ENCODE measurements at places on chromosomes 13 and 19.
A peak's percentile ranks its signal among the peaks of the same experiment; 100 is the strongest.

- DNase-seq, result no peak
These were observed 1.5 kb downstream of the CALM3 start for GRCh38 chr19:46602392-46603194.

- peak; percentile 14 for DNase-seq
These were observed 3.1 kb upstream of the TYROBP start for GRCh38 chr19:35911173-35911572.

DNA sequence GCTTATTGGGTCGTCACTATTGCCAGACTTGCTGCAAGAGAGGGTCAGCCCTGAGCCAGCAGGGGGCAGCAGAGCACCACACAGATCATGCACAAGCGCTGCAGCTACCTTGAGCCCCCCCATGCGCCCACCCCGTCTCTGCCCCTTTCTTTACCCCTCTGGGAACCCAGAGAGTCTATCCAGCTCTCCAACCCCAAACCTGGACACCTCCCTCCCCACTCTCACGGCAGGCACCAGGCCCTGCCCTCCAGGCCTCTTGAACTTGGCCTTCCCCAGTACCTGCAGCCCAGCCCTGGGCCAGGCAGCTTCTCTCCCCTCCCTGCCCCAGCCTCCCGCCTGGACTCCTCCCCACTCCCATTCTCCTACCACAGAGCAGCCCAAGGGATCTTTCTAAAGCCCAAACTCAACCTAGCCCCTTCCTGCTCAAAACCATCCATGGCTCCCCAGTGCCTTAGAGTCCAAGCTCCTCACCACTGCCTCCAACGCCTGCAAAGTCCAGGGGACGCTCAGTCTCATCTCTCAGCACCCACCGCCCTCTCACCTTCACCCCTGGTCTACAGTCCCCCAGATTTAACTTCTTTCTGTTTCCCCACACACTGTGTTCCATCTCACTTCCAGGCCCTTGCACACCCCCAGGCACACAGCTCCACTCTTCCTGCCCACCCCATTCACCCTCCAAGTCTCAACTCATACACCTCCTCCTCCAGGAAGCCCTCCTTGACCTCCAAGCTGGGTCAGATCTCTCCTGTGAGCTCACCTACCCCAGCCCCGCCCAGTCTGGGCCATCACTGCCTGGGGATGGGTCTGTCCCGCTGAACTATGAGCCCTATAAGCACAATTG, 9.4 kb upstream of the CEACAM16 start:
- no peak for DNase-seq

DNA sequence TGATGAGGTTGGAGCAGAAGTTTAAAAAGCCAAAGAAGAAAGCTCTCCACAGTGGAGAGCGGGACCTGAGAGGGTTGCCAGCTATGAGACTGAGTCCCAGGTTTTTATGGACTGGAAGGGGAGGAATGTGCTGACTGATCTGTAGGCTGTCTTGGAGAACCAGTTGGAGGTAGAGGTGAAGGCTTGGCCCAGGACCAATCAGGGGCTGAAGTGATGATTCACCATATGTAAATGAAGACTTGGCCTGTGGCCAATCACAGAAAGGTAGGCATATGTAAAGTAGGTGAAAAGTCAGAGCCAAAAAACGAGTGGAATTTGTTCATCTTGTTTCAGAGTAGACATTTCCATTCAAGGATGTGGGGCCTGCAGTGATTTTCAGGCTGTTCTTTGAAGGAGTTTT, 17.5 kb upstream of the KBTBD6 start:
- DNase-seq, result no peak

DNA sequence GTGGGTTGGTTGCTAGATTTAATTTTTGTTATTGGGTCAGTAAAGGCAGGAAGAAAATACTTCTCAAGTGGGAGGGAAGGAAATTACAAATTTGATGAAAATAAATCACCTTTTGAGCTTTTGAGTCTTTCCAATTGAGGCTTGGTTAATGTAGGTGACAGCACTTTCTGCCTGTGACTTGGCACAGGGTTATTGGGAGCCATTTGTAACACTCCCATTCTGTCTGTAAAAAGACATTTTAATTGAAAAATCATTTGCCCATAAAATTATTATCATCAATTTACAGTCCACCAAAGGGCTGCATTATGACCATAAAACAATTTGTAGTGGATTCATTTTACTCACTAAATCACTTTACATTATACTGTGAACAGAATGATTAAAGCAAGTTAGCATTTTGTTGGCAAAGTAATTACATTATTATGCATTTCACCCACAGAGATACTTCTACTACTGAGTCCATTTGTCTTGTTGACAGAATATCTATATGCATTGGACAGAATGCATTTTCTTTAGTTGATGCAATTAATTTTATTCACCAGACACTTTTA, 974.6 kb downstream of the UQCRFS1 start:
- no peak for DNase-seq

DNA sequence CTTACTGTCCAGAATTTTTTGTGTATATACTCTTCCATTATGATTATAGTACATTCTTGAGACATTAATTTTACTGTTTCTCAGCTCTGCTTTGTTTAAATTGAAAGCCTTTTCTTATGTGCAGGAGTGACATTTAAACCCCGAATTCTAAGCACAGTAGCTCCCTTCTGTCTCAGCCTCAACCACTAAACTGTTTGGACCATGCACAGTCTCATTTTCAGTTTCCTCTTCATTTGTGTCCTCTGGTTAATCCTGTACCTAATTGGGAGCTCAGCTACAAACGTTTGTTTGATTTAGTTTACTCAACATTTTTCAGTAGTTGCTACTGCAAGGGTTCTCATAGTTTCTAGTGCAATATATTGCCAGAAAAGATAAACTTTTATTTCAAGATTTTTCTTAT, 206.3 kb downstream of the SLITRK5 start:
- no peak for DNase-seq

DNA sequence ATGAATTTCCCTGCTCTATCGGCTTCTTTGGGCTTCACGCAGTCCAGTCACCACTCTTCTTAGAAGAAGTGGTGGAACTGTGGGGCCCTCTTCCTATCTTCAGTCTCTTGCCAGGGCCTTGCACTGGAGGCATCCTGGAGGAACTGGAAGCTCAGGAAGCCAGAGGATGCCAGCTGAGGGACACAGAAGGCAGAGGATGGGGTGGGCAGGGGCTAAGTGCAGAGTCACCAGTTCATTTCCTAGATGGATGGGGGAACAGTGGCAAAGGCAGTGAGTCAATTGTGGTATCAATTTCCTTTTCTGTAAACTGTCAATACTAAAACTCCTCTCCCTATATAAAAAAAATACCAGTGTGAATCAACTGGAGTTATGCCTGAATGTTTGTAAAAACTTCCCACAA, 419.7 kb downstream of the KLF12 start:
- DNase-seq, result no peak

GRCh38 chr19:58516246-58516836, 3.3 kb downstream of the ZBTB45 start:
- DNase-seq, result no peak

GRCh38 chr13:95317039-95317989, 16.1 kb upstream of the ABCC4 start:
- no peak for DNase-seq

GRCh38 chr19:32337084-32337808, 8.2 kb upstream of the ZNF507 start:
- no peak for DNase-seq

- no peak for DNase-seq
These were observed 492 bp downstream of the TMEM147 start for GRCh38 chr19:35545855-35546381.

GRCh38 chr19:31600731-31601295, 251.6 kb upstream of the TSHZ3 start:
- DNase-seq, result no peak

GRCh38 chr19:42421591-42422031, 5.6 kb downstream of the LIPE start:
- DNase-seq, result no peak

DNA sequence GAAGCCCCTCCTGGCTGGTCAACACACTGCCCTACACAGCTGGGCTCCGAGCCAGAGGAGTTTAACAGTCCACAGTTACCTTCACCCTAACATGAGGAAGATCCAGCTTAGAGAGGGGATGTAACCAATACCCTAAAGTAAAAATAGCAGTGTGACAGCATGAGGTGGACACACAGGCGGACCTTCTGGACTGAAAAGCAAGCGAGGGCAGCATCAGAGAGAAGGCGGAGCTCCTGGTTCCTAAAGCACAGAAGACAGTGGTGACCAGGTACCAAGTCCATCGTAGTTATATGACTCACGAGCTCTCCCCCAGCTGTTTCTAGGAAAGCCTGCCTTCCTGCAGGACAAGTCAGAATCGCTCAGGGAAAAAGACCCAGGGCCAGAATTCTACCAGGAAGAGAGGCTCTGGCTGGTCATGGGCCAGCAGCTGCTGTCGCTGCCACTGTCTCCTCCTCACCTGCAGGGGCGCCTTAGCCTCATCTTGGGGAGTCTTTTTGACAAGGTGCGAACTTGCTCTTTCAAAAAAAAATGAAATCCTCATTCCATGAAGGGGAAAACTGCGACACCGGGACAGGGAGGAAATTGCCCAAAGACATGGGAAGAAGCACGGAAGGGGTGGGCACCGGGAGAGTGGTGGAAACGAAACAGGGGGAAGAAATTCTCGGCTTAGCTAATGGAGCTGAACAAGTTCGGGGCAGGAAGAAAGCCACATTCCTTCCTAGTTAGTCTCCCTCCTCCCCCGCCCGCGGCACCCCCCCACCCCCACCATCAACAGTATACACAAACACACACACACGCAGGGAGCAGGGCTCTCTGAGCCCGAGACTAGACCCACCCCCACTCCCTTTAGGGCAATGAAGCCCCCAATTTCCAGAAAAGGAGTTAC, 1.7 kb downstream of the ELL start:
- DNase-seq, result peak; percentile 32

- no peak for DNase-seq
These were observed 20.0 kb downstream of the ACP7 start for GRCh38 chr19:39104186-39104596.

DNA sequence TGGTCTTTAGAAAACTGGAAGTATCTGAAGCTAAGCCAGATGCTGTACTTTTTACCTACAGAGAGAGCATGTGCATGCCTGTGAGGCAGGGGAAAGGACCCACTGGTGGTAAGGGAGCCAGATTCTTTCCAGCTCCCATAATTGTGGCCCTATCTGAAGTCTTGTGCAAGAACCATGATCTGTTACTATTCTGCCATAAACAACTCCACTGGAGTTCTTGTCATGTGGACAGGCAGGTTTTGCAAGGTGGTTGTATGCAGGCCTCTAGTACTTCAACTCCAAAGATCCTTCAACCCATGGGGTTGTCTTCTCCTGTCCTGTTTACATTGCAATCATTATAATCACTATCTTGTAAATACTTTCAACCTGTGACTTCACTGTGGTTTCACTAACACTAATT, 14.1 kb downstream of the PROSER1 start:
- DNase-seq, result no peak

- DNase-seq, result no peak
These were observed 2.3 kb downstream of the SYMPK start for GRCh38 chr19:45860359-45861259.

DNA sequence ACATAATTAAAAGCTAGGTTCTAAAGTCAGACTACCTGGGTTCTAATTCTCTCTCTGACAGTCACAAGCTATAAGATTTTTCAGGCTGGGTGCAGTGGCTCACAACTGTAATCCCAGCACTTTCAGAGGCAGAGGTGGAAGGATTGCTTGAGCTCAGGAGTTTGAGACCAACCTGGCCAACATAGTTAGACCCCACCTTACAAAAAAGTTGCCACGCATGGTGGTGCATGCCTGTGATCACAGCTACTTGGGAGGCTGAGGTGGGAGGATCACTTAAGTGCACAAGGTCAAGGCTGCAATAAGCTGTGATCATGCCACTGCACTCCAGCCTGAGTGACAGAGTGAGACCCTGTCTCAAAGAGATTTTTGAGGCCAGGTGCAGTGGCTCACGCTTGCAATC, 6.0 kb downstream of the NFKBID start:
- no peak for DNase-seq
